ENCODE measurements at places on chromosomes 2 and 18. TPM values are rescaled to one million over a fixed set of nuclear protein-coding genes. Genes with fewer than 3 reads are reported as not detected.

ANKRD30BL gene
- total RNA-seq: not detected

SCN1A gene
- total RNA-seq: not detected

SAG gene
- not detected for total RNA-seq

SPDYA gene
- not detected for total RNA-seq

ABCB11 gene
- total RNA-seq: not detected

WNT6 gene
- total RNA-seq: 0.16 TPM

DQX1 gene
- 0.10 TPM for total RNA-seq

ID2 gene
- total RNA-seq: 92.5 TPM

DPP10 gene
- not detected for total RNA-seq

PARD6G gene
- 3.0 TPM for total RNA-seq

Data from A549 treated with Mapracorat at 1 μM for 4 hours (cell line).